ENCODE measurements at places on chromosomes 2 and 18.

- no peak for DNase-seq
Measured at GRCh38 chr2:181367906-181368435, 89.2 kb upstream of the ITGA4 start.

DNA sequence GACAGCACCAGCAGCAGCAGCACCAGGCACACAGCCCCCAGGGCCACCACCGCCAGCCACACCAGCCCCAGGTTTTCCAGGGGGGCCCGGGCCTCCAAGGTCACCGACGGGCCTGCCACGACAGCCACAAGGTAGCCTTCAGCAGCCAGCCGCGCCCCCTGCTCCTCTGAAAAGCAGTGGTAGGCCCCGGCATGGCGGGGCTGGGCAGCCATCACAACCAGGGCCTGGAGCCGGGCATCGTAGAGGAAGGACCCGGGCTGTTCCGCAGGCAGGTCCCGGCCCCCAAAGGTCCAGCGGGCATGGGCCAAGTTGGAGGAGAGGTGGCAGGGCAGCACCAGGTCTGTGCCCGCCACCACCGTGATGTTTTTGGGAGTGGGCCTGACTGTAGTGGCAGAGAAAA lies 3.3 kb upstream of the ANKRD39 start:
- DNase-seq: no peak

GRCh38 chr2:95040426-95040825 lies 14.9 kb downstream of the MAL start:
- no peak for DNase-seq

DNA sequence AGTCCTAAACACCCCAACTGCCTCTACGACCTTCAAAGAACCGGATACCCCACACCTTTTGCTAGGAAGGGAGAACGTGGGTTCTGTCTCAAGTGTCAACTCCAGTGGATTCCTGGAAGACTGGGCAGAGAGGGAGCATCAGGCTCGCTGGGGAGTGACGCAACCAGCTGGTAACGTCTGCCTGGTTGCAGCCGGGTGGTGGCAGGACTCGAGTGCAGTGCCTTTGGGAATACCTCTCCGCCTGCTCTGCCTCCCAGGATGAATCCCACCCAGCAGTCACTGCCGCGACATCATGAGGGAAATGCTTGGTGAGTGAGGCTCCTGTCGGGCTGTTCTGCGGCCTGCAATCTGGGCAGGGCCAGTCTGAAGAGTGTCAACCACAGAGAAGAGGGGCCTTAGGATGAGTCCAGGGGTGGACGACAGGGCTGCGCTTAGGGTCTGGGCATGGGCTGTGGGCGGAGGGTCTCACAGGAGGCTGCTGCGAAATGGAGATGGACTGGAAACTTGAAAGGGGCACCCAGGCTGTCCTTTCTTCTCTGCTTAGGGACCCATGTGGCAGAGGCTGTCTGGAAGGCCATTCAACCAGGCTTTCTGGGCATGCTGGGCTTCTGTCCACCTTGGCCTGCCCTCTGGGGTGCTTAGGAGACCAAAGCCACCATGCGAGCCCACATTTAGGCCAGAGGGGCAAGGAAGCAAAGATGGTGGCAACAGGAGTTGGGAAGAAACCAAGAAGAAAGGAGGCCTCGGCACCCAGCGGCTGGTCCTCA lies 12.9 kb downstream of the GPR17 start:
- DNase-seq: peak; percentile 75

DNA sequence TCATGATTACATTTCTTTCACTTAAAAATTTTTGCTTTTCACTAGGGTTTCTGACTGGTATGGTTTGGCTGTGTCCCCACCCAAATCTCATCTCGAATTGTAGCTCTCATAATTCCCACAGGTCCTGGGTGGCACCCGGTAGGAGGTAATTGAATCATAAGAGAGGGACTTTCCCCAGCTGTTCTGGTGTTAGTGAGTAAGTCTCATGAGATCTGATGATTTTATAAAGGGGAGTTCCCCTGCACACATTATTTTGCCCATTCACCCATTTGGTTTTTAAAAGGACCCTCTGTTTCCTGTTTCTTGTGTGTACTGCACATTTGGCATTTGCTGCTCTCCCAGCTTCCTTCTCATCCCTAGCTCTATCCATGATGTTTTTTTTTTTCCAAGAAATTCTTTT lies 27.8 kb upstream of the NETO1 start:
- no peak for DNase-seq

- no peak for DNase-seq
Measured at GRCh38 chr2:71071681-71072398, 3.4 kb downstream of the NAGK start.

DNA sequence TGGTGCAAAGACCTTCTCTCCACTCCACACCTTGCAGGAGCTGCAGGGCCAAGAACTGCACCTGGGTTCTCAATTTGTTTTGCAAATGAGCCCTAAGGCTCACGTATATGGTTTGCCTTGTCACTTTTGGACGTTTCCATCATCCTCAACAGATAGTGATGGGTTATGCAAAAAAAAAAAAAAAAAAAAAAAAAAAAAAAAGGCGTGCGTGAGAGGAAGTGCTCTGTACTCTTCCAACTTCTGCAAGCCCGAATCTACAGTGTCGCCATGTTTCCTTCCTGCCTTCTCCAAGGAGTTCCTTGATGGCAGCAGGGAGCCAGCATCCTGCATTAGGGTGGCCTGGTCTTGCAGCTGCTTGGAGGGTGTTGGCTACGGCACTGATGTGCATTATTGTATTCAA lies 4.0 kb upstream of the INHBB start:
- DNase-seq: no peak

- DNase-seq: no peak
Measured at GRCh38 chr2:191166111-191166755, 15.4 kb upstream of the STAT4 start.

DNA sequence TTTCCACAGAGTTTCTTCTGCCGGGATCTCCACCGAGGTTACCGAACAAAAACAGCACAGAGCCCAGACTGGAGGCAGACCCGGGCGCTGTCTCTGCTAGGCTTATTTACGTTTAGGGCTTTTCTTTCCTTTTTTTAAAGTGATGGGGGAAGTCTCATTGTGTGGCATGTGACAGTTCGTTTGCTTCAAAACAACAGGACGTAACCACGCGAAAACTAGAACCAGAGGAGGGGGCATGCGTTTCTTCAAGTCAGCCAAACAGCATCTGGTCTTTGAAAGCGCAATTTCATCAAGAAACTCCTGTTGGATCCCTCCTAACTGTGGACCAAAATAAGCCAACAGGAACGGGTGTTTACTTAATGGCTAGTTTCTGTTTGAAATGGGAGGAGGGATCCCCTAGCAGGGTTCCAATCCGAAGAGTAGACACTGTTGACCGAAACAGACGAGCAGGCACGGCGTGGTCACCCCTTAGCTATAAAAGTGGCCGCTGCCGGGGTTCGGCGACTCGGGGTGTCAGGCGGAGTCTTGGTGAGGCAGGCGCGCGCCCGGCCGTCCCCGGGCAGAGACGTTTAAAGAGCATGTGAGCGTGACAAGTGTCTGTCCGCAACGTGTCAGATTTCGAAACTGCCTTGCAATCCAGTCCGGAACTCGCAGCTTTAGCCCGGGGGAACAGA lies 997 bp upstream of the TGIF1 start:
- peak; percentile 96 for DNase-seq

GRCh38 chr2:50596515-50596914 lies 435.4 kb downstream of the NRXN1 start:
- DNase-seq: no peak

DNA sequence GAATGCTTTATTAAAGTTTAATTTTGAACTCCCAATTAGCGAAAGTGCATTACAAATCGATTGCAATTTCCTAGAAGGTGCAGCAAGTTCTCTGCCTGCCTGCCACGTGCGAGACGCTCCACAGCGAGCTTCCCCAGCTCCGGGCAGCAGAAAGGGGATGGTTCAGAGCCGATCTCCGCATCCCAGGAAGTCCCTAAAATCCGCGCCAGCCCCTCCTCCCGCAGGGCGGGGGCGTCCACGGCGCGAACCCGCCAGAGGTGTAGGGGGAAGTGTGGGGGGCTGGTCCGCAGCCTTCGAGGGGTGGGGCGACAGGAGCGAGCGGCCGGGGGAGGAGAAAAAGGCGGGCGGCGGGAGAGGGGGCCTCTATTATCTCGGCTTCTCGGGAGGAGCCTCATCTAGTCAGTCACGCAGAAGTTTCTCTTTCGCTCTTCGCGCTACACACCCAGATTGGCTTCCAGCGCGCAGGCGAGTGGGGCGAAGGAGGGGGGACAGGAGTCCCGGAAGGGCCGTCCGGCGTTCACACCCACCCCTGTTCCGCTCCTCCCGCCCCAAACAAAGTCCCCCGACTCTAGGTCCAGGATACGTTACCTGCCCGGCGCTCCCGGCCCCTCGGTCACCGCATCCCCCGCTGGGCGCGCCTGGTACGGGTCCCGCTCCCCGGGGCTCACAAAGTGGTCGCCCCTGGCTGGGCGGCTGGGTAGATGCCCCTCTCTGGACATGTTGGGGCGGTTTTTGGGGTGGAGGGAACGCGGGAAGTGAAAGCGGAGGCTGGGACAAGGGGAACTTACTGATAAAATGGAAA lies 9.1 kb upstream of the NR4A2 start:
- peak; percentile 93 for DNase-seq

DNA sequence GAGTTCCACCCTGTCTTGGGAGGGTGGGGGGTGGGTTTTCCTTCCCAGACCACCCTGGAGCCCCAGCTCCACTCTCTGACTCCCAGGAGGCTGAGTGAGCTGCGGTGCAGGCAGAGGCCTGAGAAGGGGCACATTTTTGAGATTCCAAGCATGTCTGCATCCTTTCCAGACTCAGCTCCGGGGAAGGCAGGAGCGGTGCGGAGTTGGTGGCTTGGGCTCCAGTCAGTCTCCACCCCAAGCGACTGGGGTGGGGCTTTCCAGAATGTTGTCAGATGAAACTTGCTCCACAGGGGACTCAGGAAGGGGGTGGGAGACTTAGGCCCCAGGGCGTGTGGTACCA lies 44.2 kb upstream of the HS6ST1 start:
- peak; percentile 34 for DNase-seq

- no peak for DNase-seq
Measured at GRCh38 chr2:119491776-119492525, 32.3 kb downstream of the SCTR start.

GRCh38 chr2:218645126-218645525 lies 14.3 kb downstream of the ZNF142 start:
- DNase-seq: no peak

- DNase-seq: no peak
Measured at GRCh38 chr2:52395912-52396311, 1364.0 kb upstream of the NRXN1 start.

GRCh38 chr2:150425121-150425955 lies 62.1 kb downstream of the RND3 start:
- no peak for DNase-seq

- DNase-seq: no peak
Measured at GRCh38 chr2:44120428-44120827, 48.2 kb upstream of the PPM1B start.

DNA sequence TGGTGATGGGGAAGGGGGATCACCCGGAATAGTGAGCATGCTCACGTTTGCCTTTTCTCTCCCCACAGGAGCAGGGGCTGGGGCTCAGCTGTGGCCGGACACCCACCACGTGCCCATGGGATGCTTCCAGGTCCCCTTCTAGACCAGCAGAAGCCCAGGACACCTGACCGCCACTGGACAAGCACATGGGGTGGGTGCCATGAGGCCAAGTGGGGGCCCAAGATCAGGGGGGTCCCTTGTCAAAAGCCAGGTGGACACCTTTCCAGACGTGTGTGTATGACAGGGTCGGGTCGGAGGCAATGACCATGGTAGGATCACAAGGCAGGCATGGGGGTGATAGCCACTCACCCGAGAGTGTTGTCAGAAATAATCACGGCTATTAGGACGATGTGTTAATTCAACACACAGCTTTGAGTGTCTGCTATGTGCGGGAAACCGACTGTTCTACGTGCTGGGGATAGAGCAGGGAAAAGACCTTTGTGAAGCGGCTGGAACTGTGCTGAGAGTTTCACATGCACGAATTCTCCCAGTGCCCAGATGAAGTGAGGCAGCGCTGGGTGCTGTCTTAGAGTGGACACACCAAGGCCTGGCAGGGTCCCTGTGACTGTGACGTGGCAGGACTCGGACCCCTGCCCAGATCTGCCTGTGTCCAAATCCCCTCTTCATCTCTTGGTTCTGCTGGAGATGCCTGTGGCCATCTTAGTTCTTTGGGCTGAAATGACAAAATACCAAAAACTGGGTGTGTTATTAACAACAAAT lies 244.7 kb downstream of the NDUFA10 start:
- peak; percentile 28 for DNase-seq

DNA sequence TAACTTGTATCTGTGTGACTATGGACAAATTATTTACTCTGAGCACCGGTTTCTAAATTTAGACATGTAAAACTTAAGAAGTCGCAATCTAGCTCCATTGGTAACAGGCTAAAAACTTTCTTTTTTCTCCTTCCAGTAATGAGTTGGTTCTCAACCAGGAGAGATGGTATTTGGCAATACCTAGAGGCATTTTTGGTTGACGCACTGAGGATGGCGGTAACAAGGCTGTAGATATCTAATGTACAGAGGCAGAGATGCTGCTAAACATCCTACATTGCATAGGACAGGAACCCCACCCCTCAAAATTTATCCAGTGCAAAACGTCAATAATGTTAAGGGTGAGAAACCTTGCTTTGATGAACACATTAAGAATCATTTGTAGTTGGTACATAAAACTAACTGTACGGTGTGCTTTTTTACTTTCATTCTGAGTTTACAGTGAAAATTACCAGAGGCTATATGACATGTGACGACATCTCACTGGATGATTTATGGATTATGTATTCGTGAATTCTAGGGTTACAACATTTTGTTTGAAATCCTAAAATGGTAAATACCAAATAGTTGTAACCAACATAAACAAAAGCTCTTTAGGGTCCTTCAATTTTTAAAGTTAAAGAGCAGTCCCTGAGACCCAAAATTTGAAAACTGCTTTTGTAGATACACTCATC lies 91.3 kb downstream of the TLK1 start:
- no peak for DNase-seq

GRCh38 chr2:103875131-103875530 lies 978.8 kb upstream of the POU3F3 start:
- DNase-seq: no peak

DNA sequence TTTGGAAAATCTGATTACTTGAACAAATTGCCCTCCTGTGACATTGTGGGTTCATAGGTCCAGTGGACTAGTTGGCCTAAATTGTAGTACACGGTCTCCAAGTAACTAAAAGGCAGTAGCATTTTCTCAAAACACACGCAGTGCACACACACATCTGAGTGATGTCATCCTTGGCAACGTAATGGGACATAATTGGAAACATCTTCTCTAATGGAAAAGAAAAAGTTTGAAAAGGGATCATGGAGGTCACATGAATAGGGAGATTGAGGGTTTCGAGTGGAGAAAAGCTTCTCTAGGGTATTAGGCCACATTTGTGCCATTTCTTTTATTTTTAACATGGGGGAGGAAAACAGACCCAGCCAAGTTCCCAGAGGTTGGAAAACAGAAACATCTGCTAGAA lies 93.3 kb downstream of the MAP4K4 start:
- DNase-seq: no peak

- DNase-seq: no peak
Measured at GRCh38 chr2:145845207-145845894, 1325.4 kb upstream of the ZEB2 start.

GRCh38 chr2:36449213-36449612 lies 93.6 kb downstream of the CRIM1 start:
- DNase-seq: no peak

Measured in tibial artery (tissue), 4 donors.